Stimulated activated CD4-positive, alpha-beta T cell treated with anti-CD3 and anti-CD28 coated beads, Interleukin-4, amount 100 ng/mL, for 24 hours (primary cell): ENCODE measurements at places on chromosomes 11 and 22.

GRCh38 chr11:102254047-102254446 is 63.2 kb upstream of the BIRC3 start:
- no peak for DNase-seq

DNA sequence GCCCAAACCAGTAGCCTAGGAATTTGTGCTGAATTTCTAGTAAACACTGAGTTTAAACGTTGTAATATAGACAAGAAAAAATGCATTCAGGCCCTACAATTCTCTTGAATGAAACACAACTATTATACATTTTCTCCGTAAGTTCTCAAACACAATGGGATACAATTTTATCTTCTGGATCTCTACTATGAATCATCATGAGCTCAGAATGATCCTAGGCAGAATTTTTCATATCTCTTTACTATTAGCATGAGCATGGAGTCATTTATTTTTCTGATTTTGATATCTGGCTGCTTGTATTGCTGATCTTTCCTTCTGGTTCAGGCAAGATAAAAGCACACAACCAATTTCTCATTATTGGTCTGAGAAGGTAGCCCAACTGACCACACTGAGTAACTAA is 1123.4 kb upstream of the RAG2 start:
- DNase-seq = no peak

- no peak for DNase-seq
These were observed 38.7 kb upstream of the E2F8 start for GRCh38 chr11:19279451-19279850.

DNA sequence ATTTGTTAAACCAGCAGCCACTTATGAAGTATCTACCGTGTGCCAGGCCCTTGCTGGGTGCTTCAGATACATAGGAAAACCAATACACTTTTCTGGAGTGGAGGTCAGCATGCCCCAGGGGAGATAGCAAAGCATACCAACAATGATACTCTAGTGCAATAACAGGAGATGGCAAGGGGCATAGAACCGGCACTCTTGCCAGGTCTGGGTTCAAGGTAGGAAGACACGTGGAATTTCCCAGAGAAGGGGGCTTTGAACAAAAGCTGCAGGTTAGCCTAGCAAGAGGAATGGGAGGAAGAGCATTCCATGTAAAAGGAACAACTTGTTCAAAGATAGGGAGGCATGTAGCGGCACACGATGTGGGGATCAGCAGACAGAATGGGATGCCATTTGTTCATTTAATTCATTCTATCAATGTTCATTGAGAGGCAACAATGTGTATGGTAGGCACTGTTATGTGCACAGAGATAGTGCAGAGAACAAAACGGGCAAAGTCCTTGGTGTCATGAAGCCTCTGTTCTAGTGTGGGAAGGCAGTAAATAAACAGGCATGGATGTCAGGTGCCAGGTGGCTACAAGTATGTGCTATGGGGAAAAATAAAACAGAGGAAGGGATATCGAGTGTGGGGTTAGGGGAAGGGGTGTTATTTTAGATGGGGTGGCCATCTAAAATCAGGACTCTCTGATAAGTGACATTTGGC is 162.6 kb upstream of the E2F8 start:
- no peak for DNase-seq

DNA sequence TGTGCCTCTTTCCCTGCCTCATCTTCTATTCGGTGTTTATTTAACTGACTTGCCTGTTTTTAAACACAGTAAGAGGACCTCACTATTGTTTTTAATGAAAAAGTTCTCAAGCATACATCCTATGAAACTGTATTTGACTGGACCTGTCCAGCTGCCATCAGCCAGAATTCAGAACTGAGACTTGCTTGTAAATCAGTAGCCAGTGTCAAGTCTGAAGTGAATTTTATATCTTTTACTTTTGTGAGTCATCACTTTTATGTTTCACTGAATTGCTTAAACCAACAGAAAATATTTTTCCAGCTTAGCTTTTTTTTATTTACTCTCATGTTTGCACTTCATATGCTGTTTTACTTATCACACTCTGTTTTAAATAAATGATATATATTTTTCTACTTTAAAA is 88.3 kb downstream of the LUZP2 start:
- DNase-seq = no peak

GRCh38 chr22:49426618-49427266 is 400.9 kb downstream of the BRD1 start:
- DNase-seq = no peak

- peak; percentile 89 for DNase-seq
These were observed 7.3 kb upstream of the NCF4 start for GRCh38 chr22:36853407-36854099.

DNA sequence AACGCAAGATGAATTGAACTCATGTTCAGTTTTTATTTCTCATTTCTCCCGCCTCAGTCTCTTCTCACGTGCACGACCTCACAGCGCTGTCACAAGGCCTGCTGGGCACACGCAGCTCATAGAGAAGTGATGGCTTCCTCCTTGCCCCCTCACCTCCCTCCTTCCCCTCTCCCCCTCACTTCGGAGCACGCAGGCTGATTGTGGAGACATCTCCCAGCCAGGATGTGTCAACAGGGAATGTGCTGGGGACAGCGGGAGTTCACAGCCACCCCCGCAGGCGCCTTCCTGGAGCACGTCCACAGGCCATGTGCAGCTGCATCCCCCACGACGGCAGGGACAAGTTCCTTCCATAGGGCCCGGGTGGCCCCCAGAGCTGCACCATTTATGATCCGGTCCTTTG is 29.1 kb upstream of the KRTAP5-6 start:
- no peak for DNase-seq

DNA sequence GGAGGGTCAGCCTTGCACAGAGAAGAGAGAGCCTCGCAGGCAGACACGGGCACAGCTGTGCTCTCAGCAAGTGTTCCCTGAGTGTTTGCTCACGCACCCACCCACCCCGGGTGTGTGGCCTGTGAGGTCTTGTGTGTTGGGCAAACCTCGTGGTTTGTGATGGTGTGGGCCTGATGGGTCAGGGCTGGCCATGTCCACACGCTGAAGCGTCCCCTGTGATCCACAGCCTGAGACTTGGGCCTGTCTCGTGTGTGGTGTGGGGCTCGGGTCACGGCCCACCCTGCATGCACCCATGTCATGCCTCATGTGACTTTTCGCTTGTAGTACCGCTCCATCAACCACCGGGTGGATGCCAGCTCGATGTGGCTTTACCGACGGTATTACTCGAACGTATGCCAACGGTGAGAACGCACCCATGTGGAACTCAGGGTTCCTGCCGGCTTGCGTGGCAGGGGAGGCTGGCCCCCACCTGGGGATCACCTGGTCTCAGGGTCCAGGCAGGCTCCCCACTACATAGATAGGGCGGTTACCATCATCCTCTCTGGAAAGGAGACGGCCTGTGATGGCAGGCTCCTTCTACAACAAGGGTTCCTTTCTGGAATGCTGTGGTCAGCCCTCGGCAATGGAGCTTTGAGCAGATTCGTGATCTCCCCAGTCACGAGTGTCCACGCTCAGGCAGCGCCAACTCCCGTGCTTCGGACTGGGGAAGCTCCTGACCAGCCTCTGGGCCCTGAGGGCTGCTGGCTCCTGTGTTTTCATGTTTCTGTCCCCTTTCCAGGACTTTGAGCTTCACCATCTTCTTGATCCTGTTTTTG is 5.9 kb downstream of the TPCN2 start:
- DNase-seq = no peak

DNA sequence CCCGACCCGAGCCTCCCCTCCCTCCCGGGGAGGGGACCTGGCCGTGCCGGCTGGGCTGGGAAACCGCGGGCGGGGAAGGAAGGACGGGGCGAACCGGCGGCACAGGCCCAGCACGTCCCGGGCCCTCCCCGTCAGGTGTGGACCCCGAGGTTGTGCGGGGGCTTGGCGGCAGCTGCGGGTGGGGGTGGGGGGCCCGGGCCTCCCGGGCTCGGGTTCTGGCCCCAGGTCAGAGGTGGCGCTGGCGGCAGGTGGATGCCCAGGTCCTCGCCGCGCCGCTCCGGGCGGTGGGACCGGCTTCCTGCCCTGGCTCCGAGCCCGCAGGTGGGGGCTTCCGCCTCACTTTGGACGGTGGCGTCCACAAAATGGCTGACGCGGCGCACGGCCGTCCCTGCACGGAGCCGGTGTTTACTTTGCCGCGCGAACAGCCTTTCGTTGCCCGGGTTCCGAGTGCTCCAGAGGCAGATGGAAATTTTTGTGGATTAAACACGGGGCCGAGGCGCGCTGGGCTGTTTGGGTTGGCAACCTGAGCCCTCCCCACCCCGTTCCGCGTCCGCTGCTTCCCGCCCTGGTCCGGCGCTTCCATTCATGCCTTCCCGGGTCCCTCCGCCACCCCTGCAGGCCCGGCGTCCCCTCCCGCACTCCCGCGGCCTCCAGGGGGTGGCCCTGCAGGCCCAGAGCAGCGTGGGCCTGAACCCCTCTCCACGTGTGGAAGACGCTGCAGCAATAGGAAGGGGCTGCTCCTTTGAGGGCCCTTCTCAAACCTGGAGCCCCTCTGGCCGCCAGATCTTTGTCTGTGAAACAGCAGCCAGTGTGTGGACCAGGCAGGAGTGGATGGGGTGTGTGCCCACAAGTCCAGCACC is 92.0 kb upstream of the KCNQ1OT1 start:
- DNase-seq = peak; percentile 25

DNA sequence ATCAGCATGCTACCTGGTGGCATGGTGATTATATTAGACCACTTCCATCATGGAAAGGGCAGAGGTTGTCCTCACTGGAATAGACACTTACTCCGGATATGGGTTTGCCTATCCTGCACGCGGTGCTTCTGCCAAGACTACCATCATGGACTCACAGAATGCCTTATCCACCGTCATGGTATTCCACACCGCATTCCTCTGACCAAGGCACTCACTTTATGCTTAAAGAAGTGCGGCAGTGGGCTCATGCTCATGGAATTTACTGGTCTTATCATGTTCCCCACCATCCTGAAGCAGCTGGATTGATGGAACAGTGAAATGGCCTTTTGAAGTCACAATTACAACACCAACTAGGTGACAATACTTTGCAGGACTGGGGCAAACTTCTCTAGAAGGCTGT is 109.2 kb upstream of the DRD2 start:
- DNase-seq = no peak

DNA sequence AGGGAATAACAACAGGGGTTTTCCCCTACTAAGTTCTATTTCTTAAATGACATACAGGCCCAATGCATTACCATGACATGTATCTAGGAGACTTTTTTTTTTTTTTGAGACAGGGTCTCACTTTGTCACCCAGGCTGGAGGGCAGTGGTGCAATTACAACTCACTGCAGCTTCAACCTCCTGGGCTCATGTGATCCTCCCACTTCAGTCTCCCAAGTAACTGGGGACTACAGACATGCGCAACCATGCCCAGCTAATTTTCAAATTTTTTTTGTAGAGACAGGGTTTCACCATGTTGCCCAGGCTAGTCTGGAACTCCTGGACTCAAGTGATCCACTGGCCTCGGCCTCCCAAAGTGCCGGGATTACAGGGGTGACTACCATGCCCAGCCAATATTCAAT is 7.5 kb downstream of the CPSF7 start:
- DNase-seq = no peak

DNA sequence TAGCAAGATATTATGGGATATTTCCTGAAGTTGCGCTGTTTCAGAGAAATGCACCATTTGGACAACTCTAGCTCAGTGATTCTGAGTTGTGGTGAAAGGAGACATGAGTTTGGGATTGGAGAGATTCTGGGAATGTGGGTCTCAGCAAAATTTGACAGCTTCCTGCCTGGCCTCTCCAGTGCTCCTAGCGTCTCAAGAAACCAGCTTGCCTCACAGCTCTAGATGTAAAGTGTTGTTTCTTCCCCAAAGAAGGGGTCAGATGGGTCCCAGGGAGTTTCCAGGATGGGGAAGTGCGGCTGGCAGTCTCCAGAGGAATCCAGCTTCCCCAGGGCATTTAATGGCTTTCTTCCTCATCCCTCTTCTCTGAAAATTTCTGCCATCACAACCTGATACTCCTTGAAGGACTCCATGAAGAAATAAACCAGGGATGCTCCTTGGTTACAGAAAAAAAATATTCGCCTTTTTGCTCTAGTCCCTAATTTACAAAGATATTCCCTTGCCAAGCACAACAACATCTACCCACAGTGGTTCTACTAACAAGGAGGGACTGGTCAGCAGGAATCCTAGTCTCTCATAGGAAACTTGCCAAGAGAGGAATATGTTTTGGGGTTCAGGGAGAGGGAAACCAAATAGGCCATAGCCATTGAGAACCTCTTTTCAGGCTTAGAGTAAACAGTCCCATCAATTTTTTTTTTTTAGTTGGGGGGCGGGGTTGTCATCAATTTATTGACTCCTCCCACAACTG is 185.4 kb upstream of the E2F8 start:
- no peak for DNase-seq

GRCh38 chr11:9019861-9020260 is 16.1 kb upstream of the NRIP3 start:
- no peak for DNase-seq

DNA sequence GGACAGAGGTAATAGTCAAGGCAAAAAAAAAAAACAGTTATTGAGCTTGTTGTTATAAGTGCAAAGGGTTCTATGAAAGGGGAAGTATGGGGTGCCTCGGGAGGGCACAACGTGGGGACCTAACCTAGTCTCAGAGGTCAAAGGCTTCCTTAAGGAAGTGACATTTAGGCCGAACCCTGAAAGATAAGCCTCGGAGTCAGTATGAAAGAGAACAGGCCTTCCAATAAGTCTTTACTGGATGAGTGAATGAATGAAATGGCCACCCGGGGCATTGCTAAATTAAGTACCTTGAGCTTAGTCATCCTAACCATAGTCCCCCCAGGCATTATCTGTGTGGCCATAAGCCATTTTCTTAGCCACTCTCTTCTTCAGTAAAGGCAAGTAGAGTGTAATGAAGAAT is 19.7 kb downstream of the FLI1 start:
- no peak for DNase-seq

DNA sequence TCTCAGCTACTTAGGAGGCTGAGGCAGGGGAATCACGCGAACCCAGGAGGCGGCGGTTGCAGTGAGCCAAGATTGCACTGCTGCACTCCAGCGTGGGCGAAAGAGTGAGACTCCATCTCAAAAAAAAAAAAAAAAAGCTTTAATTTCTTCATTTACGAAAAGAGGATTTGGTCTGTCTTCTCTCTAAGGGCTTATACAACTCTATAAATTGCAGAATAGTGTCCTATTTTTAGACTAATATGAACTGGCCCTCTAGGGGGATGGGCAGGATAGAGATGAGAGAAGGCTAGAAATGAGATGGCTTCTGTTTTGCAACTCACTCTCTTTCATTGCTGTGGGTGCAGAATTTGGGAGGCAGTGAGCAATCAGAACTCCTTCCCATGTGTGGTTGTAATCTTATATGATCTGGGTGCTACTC is 11.3 kb downstream of the MAML2 start:
- no peak for DNase-seq

DNA sequence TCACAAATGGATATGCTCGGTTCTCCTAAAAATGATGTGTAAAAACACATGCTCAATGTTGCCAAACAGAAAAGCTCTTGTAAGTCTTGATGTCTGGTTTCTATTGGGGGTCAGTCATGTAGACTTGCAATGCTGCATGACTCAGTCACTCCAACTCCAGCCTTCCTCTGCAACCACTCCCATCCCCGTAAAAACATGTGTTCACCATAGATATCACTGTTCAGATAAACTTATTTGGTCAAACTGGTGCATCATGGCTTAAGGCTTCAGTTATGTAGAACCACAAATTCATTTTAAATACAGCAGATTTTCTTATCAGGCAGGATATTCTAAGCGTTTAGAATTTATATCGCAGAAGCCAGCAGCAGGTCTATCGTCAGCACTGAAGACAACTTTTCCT is 298.4 kb upstream of the LUZP2 start:
- DNase-seq = no peak
